ENCODE measurements at places on chromosomes 12 and 14.

DNA sequence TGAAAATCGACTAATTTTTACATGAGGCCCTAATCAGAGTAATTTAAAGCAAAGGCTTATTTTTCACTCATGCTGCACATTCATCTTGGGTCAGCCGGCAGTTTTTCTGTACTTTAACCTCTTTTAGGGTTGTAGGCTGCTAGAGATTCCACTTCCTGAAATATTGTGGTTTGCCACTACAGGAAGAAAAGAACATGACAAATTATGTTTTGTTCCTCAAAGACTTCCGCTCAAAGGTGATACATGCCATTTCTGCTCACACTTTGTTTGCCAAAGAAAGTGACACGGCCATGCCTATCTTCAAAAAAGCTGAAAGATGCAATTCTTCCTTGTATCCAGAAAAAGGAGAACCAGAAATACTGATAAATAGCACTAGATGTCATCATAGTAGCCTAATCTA, 183.4 kb upstream of the PPFIA2 start:
- DNase-seq = no peak

- DNase-seq = no peak
Measured at GRCh38 chr14:23750357-23750756, 114.2 kb downstream of the DHRS2 start.

- no peak for DNase-seq
Measured at GRCh38 chr12:15966426-15966825, 55.3 kb downstream of the DERA start.

- no peak for DNase-seq
Measured at GRCh38 chr12:67919406-67919805, 69.8 kb upstream of the IFNG-AS1 start.

DNA sequence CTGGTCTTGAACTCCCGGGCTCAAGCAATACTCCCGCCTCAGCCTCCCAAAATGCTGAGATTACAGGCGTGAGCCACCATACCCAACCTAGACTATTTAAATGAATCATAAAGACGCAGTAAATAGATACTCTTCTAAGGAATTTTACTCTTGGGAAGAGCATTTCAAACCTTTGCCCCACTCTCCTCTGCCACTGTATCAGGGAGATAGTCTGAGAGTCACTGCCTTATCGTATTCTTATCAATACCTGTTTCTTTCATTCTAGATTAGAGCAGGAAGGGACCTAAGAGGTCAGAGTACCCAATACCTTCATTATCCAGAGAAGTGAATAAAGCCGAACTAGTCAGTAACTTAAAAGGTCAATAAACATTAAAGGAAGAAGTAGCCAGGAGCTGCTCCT, 15.8 kb downstream of the GXYLT1 start:
- DNase-seq = no peak

GRCh38 chr12:96766232-96766631, 140.8 kb upstream of the NEDD1 start:
- DNase-seq = no peak

GRCh38 chr14:105329411-105330150, 15.0 kb downstream of the PACS2 start:
- no peak for DNase-seq

GRCh38 chr14:94101748-94102147, 8.8 kb upstream of the IFI27 start:
- no peak for DNase-seq

- DNase-seq = no peak
Measured at GRCh38 chr14:70654632-70655031, 12.9 kb downstream of the TTC9 start.

- peak; percentile 73 for DNase-seq
Measured at GRCh38 chr12:124767066-124767821, 96.4 kb downstream of the SCARB1 start.

- peak; percentile 28 for DNase-seq
Measured at GRCh38 chr12:6605421-6606330, 1.5 kb downstream of the CHD4 start.

- no peak for DNase-seq
Measured at GRCh38 chr14:105333020-105333490, 18.5 kb downstream of the PACS2 start.

GRCh38 chr12:56087220-56087619, 7.3 kb downstream of the ERBB3 start:
- peak; percentile 42 for DNase-seq

DNA sequence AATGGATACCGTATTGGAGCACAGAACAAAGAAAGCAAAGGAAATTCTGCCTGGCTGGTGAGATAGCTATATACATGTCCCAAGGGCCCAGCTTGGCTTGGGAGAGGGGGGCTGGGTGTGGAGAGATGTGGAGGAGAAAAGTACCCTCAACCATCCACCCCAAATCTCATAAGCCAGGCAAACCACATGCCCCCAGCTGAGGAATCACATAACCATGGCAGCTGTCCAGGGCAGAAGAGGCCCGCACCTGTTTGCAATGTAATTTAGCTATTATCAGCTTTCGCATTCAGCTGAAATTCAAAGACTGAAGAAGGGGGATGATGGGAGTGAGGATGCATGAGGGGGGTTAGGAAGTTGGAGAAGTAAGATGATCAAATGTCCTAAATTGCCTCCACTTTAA, 196.1 kb downstream of the TBX5 start:
- no peak for DNase-seq

DNA sequence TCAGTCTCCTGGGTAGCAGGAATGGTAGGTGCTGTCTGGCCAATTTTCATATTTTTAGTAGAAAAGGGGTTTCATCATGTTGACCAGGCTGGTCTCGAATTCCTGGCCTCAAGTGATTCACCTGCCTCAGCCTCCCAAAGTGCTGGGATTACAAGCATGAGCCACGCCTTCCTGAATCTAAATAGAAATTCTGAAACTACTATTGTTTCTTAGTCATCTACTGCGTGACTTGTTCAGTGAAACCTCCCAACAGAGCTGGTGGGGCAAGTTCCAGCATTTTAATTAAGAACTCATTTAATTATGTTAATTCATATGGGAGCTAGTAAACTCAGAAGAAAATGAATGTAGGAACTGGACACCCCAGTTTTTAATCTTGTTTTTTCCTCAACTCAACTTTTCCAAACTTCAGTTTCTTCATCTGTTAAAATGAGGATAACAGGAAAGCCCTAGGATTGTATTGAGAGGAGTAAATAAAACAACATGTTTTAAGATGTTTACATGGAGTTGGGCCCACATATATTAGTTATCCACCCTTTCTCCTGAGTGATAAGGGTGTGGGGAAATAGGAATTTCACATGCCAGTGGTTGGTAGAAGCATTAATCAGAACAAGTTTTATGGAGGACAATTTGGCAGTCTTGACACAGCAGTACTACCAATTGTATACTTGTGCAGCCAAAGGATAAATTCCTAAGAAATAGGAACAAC, 335.8 kb upstream of the E2F7 start:
- no peak for DNase-seq

DNA sequence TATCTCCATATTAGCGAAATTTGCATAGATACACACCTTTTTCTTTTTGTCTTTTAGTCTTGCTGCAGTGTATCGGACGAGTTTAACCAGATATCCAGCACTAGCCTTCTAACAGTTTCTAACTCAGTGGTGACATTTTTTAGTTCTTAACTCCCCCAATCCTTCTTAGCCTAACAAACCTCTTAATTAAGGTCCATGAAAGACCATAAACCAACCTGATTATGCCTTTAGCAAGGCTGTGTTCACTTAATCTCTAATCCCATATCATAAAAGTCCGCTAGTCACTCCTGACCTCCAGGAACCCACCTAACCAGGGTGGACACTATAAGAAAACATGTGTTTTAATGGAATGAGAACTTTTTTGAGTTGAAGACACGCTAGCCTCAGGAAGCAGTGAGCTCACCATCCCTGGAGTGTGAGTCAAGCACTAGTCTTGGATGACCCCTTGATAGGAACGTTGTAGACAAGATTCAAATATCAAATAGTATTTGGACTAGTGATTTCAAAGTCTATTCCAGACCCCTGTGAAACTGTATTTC, 9.5 kb downstream of the CDKN1B start:
- peak; percentile 30 for DNase-seq

DNA sequence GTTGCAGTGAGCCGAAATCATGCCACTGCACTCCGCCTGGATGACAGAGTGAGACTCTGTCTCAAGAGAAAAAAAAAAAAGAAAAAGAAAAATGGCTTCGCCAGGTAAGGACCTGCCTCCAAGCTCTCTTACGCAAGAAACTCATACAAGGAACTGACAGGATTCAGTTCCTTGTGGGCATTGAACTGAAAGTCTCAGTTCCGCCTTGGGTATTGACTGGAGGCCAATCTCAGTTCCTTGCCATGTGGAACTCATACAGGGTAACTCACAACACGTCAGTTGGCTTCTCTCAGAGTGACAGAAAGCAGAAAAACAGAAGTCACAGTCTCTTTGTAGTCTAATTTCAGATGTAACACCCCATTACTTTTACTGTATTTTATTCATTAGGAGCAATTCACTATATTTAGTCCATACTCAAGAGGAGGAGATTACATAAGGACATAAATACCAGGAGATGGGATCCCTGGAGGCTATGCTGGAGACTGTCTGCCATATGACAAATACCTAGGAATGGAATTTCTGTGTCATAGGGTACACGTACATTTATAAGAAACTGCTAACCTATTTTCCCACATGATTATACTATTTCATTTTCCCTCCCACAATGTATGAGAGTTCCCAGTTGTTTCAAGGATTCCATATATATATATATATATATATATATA, 11.4 kb upstream of the NOPCHAP1 start:
- no peak for DNase-seq

GRCh38 chr14:103292426-103293374, 41.3 kb upstream of the EIF5 start:
- peak; percentile 73 for DNase-seq

DNA sequence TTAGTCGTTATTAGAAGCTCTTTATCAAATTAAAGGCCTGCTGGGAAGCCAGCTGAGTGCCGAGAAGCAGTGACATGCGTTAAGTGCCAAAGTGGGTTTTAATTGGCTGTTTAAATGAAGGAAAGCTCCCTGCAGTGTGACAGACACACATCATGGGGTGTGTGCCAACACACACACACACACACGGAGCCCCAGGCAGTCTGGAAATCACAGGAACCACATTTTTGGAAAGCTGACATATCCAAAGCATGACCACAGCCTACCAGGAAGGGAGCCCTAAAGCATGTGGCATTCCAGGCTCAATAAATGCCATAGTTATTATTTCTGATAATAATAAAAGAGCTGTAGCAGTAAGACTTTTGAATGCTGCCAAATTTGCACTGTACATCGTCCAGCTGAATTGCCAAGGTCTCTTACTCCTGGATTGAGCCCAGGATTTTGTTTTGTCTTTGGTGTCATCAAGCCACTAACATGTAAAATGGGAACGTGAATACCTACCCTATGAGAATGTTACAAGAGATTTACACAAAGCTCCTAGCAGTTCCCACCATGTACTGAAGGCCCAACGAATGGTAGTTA, 135.1 kb downstream of the TMEM30B start:
- no peak for DNase-seq

Data from H54 (cell line).